ENCODE measurements at places on chromosomes 13 and 19.
A peak's percentile ranks its signal among the peaks of the same experiment; 100 is the strongest.

- no peak for DNase-seq
These were observed 61.6 kb upstream of the MED4 start for GRCh38 chr13:48156466-48156865.

DNA sequence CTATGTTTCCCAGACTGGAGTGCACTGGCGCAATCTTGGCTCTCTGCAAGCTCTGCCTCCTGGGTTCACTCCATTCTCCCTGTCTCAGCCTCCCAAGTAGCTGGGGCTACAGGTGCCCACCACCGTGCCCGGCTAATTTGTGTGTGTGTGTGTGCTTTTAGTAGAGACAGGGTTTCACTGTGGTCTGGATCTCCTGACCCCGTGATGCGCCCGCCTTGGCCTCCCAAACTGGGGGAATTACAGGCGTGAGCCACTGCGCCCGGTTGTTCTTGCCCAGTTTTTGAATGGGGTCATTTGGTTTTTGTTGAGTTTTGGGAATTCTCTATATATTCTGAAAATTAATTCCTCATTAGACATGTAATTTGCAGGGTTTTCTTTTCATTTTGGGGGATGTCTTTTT lies 238.4 kb upstream of the PRR20A start:
- DNase-seq, result no peak

GRCh38 chr19:858868-859843 lies at the start of gene CFD:
TSS of gene CFD (plus strand) at chr19:859664. CDS start at chr19:859690, 26 bp downstream.
- peak; percentile 51 for DNase-seq

DNA sequence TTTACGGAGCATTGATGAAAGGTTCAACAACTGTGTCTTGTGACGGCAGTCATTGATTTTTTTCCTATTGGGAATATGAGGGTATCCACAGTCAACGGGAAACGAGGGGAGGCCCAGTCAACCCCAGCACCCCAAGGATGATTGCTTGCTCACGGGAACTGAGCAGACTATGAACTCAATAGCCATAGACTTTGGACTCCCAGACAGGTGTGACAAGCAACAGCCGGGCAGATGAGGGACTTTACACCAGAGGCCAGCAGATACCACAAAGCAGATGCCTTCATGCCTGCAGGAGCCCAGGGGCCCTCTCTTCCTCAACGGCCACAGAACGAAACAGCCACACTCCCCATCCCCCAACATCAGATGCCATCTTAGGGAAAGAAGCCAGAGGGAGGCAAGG lies 80.3 kb upstream of the FLT1 start:
- no peak for DNase-seq

GRCh38 chr19:54464044-54464629 lies 559 bp upstream of the LENG9 start:
- DNase-seq, result peak; percentile 92

DNA sequence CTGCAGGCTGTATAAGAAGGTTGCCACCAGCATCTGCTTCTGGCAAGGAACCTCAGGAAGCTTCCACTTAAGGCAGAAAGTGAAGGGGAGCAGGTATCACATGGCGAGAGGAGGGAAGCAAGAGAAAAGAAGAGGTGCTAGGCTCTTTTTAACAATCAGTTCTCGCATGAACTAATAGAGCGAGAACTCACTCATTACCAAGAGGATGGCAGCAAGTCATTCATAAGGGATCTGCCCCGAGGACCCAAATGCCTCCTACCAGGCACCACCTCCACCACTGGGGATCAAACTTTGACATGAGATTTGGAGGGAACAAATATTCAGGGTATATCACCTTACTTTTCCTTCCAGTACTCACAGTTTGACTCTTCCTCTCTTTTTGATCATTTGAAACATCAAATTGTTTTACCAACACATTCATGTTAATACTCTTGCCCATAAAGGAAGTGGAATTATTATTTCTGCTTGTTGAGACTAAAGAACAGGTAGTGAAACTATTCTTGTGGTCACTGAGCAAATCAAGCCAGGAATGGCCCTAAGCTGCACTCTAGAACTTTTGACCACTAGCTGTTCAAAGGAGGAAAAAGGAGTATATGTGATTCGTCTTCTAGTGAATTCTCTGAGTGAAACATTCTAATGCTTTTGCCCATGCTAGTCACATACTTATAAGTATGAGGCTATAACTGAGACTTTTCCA lies 45.0 kb downstream of the LACC1 start:
- DNase-seq, result no peak

- no peak for DNase-seq
These were observed 9.6 kb downstream of the PLPPR3 start for GRCh38 chr19:812049-812746.

GRCh38 chr19:49801401-49801888 lies 11.6 kb downstream of the FUZ start:
- DNase-seq, result no peak

DNA sequence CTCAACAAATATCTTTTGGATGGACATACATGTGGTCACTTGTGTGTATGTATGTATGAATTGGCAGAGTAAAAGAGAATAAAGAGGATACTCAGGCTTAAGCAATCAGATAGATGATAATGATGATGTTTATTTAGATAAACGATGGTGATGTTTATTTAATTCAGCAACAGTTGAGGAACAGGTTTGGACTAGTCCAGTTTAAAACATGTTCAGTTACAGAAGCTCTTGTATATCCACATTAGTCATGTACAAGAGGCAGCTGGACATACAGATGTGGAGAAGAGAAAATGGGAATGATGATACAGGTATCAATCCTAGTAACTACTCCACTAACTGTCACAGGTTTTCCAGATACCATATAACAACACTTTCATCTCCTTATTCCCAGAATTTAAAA lies 232.1 kb downstream of the DIAPH3 start:
- no peak for DNase-seq

GRCh38 chr13:21596722-21597121 lies 7.2 kb downstream of the MICU2 start:
- no peak for DNase-seq

- DNase-seq, result no peak
These were observed 42.7 kb downstream of the SLAIN1 start for GRCh38 chr13:77740097-77740735.

DNA sequence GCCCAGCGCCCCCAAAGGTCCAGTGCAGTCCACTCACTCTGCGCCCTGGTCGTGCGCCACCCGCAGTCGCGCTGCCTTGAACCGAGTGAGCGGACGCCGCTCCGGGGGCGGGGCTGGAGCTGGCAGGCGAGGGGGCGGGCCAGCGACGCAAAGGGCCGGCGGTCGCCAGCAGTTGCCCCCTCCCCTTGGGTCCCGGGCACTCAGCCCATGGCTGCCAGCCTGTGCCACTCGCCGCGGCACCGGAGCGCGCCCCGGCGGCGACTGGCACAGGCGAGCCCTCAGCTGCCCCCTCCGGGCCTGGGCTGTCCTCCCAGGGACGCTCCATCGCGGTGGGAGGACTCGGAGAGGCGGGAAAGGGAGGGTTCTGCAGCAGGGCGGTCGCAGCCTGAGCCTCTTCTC lies at the start of gene S1PR5:
S1PR5 (minus strand) TSS at position 87 of the 399 bp plus-strand sequence. CDS start 2,436 bp downstream, outside the sequence.
- DNase-seq, result no peak

- DNase-seq, result no peak
These were observed 1.7 kb downstream of the MADCAM1 start for GRCh38 chr19:497869-498510.

All from hematopoietic multipotent progenitor cell (in vitro differentiated cells).